AG09309 (cell line): ENCODE measurements at places on chromosomes 5 and 9.

GRCh38 chr5:146540414-146540813 is 24.4 kb upstream of the GPR151 start:
- peak; percentile 35 for DNase-seq

- DNase-seq: peak; percentile 40
Measured at GRCh38 chr9:111287127-111287526, 42.9 kb downstream of the OR2K2 start.

DNA sequence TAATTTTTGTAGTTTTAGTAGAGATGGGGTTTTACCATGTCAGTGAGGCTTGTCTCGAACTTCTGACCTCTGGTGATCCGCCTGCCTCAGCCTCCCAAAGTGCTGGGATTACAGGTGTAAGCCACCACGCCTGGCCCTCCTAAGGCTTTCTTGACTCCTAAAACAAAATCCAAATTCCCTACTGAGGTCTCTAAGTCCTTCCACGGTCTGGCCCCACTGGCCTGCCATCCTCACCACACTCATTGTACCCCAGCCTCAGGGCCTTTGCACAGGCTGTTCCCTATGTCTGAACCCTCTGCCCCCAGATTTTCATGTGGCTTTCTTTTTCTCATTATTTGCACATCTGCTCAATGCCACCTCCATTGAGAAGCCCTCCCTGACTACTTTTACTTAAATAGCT is 34.7 kb upstream of the MVB12B start:
- DNase-seq: no peak

DNA sequence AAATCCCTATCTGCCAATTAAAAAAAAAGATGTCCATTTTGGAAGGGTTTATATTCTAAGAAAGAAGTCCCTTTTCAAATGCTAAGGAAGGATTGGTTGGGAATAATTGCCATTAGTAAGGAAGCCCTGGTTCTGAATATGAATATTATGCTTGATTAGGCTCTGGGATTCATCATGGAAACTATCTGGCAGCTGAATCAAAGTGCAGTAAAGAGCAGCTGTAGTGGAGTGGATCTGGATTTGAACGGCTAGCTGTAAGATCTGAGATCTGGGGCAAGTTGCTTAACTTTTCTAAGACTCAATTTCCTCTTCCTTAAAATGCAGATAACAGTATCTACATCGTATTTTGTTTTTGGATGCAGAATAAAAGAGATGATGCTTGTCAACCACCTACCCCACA is 10.5 kb downstream of the IL12B start:
- no peak for DNase-seq
